MM.1S (cell line): ENCODE measurements at places on chromosomes 7 and 10.

GRCh38 chr10:115046686-115047236 lies 46.4 kb upstream of the ATRNL1 start:
- DNase-seq = no peak

DNA sequence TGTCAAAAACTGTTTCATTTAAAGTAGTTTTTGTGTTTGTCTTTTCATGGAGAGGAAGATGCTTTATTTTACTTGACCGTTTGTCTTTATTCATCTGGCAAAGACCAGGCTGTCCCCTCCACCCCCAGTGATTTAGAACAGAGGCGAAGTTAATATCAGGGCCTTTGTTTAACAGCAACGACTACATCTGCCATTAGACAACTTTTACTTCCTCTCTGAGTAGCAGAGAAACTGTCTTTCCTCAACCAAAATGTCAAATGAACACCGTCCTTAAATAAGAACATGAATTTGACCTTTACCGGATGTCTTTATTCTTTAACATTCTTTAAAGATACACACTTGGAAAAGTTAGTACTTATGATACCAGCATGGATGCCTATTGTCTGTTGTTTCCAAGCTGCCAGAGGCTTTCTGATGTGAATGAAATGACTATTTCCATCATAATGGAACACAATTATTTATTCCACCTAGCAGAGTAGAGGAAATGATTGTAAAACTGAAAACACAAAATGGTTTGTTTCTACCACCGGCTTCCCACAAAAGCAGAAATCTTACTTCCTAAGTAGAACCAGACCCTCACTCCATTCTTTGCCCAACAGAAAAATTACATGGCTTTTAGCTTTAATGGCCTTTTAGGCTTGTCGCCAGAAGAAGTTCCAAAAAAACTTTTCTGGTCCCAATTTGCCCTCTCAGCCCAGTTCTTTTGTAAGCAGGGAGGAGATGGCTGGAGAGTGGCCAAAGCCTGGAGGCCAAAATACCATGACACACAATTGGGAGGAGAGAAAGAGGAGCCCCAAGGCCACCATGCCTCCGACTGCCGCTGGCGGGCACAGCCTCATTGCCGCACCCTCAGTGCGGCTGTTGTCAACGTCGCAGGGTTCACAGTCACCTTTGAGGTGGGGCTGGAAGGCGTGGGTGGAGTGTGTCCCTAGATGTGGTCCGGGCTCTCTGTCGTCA lies 168.5 kb downstream of the TEX36 start:
- no peak for DNase-seq

GRCh38 chr10:125629758-125630376 lies 53.1 kb downstream of the TEX36 start:
- DNase-seq = peak; percentile 27

DNA sequence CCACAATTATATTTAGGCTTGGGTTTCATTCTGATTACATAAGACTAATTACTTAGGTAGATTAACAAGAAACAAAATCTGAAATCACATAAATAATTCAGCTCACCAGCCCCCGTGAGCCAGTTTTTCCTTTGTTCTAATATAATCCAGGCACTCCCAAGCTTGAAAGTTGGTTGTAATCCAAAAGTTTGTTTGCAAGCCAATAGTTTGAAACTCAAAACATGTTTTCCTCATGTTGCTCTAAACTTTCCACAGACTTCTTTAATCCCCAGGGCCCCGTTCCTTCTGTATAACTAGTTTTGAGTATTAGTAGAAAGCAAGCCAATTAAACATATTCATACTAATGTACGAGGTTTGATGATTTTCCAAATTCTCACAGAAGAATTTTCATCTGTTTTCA lies 56.1 kb downstream of the SP8 start:
- DNase-seq = no peak

- DNase-seq = no peak
Measured at GRCh38 chr7:143015926-143016490, 10.9 kb downstream of the OR9A2 start.

DNA sequence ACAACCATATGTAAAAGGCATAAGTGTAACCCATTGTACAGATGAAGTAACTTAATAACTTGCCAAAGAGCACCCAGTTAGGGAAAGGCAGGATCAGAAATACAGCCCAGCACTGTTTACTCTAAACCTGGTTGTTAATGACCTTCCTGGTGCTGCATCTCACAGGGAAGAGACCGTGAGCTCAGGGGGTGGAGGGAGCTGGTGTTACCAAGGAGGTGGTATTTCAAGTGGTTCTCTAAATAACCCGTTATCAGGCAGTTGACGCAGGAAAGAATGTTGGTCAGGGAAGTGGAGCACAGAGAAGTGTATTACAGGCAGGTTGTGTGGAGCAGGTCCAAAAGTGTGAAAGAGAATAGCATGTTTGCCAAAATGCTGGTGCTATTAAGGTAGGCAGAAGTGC lies 4.4 kb upstream of the ST7 start:
- DNase-seq = no peak

- DNase-seq = no peak
Measured at GRCh38 chr10:44713307-44713706, 197.8 kb upstream of the TMEM72 start.

DNA sequence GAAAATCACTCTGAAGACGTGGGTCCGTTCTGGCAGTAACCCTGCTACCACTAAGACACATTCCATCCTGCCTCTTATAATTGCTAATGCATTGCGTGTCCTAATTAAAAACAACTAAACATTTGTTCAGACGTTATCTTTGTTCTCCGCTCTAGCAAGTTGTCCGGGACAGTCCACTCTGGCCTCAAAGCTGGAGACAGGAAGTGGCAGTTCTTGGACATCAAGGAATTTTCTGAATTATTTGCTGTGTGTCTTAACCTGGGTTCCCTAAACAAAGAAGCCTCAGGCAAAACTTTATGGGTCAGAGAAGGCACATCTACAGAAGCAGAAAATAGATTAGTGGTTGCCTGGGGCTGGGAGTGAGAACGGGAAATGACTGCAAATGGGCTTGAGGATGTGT lies 199.1 kb downstream of the CALN1 start:
- no peak for DNase-seq

DNA sequence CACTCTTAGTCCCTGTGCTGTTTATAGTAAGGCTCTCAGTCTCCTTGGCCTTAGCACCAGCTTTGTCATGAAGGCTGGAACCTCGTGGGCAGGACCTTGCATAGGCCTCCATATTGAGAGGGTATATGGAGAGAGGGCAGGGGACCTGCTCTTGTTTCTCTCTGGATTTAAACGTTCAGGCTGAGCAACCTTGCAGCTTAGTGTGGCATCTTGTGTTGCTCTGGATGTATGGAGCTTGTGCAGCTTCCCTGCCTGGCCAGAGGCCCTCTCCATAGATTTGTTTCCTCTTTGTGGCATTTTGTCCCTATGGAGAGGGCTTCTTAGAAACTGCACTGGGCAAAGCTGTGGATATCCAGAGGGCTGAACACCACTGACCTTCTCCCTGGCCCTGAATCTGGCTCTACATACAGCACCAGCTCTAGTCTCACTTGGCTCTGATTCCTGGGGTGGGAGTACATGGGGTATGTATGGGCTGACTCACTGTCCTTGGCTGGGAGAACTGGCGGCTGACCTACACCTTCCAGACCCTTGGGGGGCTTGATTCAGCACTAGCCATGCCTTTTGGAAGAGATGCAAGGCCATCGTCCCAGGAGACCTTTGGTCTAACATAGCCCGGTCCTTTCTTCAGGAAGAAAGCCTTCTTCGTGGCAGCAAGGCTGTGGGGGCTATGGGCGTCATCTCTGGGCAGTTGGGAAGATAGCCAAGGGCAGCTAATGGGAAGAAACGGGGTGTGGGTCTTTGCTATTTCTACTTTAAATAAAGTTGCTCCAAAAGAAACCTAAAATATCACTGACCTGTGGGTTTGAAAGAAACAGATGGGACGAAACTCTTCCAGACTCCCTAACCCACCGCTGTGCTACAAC lies 30.5 kb downstream of the ITPRIP start:
- DNase-seq = no peak

DNA sequence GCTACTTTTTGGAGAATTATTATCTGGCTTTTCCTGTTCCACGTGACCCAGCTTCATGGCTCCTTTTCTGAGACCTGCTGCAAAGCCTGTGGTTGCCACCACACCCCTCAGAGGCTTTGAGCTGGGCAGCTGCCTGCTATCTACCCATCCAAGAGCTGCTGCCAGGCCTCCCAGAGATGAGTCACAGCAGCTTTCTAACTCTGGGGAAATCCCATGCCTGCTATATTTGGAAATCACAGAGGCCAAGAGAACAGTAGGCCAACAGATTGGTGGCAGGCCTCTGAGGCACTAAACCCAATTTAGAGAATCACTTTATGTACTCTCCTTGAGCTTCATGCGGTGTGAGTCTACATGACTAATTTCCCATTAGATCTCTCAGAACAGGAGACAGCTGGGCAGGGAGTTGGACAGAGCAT lies 35.2 kb downstream of the SGCE start:
- DNase-seq = peak; percentile 97

DNA sequence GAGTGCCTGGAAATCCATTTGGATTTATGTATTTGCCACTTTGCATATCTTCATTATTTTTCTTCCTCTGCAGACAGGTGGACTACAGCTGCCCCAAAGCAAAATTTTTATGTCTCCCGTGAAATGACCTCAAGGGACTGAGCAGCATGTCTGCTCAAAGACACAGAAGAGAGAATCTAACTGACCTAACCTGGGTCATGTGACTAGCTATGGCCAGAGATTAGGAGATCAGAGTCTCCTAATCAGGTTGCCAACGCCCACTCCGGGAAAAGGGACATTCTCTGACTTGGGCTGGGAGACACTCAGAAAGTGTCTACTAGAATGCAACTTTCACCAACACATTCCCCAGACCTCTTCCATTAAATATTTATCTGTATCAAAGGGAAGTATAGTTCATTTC lies 2.5 kb upstream of the BAMBI start:
- DNase-seq = no peak

- no peak for DNase-seq
Measured at GRCh38 chr7:129898502-129899160, 54.1 kb downstream of the UBE2H start.
